Stimulated activated CD4-positive, alpha-beta T cell treated with anti-CD3 and anti-CD28 coated beads, Interleukin-1b, Interleukin-23, amount 100 ng/mL, for 1 hour (primary cell): ENCODE measurements at places on chromosomes 6 and 20.

GRCh38 chr6:4287811-4288244 is 152.5 kb upstream of the ECI2 start:
- DNase-seq = no peak

- no peak for DNase-seq
These were observed 562 bp downstream of the GGT7 start for GRCh38 chr20:34871966-34872621.

DNA sequence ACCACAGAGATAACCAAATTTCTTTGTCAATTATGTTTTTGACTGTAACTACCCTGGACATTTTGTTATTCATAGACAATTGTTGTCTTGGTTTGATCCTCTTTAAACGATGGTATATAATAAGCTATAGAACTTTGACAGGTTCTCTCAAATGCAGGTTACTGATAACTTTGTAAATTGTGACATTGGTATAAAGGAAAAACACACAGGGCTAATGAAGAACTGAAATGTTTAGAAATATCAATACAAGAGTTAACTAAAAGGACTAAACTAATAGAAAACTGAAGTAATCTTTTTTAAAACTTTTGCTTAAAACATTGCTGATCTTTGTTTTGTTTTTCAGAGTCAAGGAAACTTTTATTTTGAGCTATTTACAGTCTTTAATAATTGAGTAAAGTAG is 124.8 kb downstream of the TPBG start:
- DNase-seq = no peak

DNA sequence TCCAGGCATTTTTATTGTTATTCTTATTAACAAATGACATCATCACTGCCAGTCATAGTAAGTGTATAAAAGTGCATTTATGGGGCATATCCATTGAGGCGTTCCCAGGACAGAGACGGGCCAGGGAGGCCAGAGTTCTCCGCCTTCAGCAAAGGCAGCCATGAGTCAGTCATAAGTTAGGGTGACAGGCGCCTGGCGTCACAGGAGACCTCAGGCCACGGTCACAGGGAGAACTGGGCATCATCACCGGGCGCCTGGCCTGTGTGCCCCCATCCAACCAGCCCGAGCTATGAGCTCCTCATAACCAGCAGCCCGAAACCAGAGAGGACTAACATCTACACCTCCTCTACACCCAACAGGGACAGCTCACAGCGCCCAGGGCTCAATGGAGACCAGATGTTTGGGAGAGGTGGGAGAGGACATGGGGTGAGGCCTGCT is 259.2 kb downstream of the DLL1 start:
- no peak for DNase-seq

GRCh38 chr20:51067792-51068191 is 44.9 kb upstream of the KCNG1 start:
- no peak for DNase-seq

DNA sequence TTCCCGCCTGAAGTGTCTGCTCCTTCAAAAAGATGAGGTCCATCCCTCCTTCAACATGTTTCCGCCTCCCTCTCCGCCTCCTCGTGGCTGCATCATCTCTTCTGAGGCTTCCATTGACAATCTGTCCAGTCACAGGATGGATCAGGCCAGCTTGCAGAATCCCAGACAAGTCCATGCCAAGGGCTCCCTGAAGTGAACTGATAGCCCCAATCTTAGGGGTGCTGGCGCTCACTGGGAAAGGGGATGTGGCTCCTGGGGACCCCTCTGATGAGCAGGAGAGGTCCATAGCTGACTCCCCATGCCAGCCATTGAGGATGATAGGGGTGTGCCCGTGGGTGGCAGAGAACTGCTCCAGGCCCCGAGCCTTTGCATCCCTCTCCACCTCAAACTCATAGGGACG is 48.6 kb upstream of the EMILIN3 start:
- no peak for DNase-seq

DNA sequence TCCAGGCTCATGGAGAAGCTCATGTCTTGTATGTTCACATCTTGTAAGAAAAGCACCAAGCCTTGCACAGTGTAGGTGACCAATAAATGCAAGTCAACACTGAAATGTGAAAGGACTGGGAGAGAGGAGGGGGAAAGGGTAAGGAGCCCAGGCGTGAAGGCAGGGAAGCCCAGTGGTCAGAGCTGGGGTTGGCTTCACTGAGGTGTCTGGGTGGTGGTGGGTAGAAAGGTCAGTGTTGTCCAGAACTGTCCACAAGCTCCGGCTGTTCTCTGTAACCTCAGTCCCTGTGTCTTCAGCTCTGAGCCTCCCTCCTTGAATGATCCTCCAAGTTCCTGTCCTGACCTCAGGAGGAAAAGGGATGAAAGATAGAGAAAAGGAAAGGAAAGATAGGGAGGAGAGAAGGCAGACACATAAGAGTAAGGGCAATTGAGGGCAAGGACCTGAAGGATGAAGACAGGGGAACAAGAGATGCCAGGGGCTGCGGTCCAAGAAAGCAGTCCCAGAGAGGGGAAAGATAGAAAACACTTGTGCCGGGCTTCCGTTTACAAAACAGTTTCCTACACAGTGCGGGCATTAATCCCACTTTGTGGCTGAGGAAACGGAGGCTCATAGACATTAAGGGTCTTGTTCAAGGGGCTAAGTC is 2.4 kb upstream of the TNXB start:
- DNase-seq = no peak

DNA sequence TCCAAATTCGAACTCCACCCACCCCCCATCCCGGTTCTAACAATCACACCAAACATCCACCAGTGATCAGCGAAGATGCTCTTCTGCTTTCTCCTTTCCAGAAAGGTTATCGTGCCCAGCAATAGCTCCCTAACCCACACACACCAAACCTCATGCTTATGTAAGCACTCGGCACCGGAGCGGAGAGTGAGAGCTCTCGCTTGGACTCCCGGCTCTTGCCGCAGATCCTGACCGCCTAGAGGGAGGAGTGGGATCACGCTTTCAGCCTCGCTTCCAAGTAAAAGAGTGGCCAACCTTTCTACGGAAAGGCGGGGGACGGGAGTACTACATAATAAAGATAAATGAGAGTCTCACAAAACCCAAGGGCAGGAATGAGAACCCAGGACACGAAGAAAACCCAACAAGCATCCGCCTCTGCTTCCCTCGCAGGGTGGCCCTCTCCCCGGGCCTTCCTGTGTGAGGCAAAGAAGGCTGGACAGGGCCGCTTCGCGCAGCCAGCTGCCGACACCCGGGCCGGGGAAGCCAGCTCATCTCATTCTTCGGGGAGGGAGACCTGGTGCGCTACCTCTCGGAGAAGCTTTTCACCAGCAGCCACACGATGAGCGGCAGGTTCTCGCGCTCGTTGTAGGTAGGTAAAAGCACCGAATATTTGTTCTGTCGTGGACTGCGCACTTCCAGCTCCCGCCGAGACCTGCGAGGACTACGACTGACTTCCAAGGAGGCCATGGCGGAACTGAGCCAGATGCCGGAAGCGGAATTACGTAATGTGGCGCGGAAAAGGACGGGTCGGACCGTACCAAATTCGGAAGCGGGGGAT is at the start of gene DPM1:
Gene DPM1, minus strand, starts transcription at position 735 of the 817 bp plus-strand sequence. Its CDS starts 9 bp downstream, at position 726.
- DNase-seq = peak; percentile 79

DNA sequence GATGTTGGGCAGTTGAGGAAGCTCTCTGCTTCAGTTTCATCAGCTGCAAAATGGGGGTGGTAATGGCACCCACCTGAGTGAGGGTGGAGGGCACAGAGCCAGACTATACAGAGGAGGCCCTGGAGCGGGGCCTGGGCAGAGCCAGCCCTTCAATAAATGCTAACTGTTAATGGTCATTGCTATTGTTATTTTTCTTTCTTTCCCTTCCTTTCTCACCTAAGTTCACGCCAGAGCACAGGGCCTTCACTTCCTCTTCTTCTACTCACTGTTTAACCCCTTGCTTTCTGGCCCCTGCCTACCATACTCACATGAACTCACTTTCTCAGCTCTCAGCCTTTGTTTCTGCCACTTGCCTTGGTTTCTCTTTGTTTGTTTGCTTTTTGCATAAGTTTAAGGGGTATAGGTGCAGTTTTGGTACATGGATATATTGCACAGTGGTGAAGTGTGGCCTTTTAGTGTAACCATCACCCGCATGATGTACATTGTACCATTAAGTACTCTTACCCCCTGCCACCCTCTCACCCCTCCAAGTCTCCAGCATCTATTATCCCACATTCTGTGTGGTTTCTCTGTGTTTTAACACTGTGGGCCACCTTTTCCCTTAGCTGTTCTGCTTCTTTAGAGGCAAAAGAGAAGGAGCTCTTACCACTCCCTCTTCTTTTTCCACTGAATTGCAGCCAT is 7.5 kb upstream of the RREB1 start:
- no peak for DNase-seq

DNA sequence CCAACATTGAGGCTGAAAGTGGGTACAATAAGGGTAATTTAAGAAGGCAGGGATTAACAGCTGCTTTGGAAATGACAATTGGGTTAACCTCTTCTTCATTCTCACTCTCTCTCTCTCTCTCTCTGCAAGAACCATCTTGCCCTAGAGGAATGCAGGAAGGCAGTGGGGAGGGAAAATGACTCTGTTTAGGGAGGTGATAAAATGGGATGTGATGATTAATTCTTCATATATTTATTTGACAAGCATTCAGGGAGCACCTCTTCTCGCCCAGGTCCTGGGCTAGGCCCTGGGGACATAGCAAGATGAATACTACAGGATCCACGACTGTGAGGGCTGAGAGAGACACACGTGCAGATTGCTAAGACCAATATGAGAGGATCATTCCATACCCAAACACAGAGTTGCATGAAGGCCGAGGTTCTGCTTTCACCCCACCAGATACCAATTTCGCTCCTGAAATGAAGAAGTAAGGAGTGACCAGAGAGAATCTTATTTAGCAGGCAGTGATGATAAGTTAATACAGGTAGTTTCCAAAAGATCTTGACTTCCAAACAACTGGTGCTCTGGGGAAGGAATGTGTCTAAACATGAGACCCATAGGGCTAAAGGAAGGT is 13.3 kb upstream of the PTPN1 start:
- no peak for DNase-seq

DNA sequence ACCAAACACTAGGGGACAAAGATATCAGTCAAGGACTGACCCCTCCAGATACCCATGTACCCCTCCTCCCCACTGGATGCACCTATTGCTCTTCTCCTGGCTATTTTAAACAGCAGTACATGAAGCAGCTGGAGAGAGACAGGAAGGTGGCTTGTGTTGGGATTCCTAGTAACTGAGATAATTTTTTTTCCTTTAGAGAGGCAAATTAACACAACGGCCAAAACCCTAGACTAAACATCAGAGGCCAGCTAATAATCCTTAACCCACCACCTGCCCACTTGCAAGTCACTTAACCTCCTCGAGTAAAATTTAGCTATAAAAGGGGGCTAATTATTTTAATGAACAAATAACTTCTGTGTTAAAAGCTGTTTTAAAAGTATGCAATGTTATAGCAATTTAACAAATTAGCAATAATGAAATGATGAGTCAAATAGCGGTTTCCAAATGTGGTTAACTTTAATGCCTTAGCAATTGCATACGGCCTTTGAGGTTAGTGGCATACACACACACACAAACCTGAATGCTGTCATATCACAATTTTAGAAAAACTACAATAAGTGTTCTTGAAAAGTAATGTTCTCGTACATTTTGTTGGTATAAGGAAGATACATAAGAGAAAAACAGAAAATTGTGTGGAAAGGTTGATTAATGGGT is 151.7 kb downstream of the FRK start:
- no peak for DNase-seq

DNA sequence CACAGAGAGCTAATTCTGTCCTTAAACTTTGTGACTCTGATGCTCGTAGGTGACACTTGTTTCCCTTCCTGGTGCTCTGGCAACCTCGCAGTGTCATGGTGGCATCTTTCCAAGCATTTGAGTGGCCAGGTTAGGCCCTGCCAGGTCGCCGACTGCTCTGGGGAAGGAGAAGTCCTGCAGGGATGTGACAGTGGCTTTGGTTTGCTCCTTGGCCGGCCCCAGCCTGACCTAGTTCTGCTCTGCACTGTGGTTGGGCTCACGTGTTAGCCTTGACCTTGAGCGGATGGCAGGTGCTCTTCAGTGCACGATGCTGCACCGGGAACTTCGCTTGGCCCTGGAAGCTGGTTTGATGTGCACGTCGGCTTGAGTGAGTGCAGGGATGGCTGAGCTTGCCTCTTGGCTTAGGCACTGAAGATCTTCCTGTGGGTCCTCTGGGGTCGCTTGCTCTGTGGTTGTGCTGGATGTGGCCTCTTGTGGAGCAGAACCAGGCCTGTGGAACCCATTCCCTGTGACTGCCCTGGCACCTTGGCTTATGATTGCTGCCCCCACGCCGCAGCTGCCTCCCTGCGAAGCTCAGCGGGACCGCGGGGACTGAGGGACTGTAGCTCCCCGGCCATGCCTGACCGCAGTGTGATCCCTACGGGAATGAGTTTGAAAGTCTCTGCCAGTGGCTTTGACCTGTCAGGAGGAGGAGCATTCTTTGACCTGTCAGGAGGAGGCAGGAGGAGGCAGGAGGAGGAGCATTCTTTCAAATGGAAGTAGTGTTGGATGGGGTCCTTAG is 8.7 kb downstream of the OSBPL2 start:
- no peak for DNase-seq

- peak; percentile 89 for DNase-seq
These were observed 1.3 kb downstream of the LTB start for GRCh38 chr6:31580807-31581433.

GRCh38 chr6:150764334-150765066 is 101.0 kb upstream of the MTHFD1L start:
- no peak for DNase-seq

GRCh38 chr20:1891263-1892118 is 3.7 kb upstream of the SIRPA start:
- DNase-seq = no peak

- peak; percentile 7 for DNase-seq
These were observed 178.8 kb upstream of the SNX9 start for GRCh38 chr6:157644043-157644810.

DNA sequence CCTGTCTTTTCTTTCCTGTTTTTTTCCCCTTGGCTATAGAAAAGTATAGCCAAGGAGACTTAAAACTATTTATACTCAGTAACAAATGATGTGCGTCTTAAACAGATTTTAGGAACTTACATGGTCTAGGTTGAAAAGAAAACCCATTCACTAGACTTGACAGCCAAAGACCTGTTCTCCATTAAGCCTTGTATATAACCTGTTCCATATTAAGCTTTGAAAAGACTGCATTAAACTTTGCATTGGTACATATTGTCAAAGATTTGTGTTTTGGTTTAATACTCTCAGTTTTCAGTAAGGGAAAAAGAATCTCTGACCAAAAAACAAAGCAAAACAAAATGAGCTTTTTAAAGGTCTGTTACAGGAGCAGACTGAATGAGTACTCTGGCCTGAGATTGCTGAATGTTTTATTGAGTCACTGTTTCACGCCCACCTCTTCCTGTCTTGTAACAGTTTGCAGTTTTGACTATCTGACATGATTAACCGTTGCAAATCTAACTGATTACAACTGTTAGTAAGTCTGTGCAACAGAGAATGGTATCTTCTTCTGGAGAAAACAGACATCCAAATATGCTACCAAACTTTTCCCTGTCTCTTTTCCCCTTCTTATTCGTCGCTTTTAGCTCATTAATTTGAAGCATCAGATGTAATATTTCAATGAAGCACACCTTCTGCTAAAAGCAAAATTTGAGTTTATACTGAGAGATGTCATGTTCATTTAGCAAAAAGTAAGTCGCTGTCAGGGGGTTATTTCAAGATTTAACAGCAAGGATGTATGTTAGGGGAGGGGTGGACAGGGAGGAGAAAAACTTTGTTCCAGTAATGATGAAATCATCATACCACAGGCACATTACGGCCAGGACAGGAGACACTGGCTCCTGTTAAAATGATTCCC is 59.1 kb upstream of the SUPT3H start:
- no peak for DNase-seq

- DNase-seq = no peak
These were observed 45.1 kb downstream of the CGA start for GRCh38 chr6:87049779-87050178.

GRCh38 chr20:52918311-52918710 is 53.8 kb upstream of the TSHZ2 start:
- DNase-seq = no peak
